ENCODE measurements at places on chromosomes 13 and 19.
A peak's percentile ranks its signal among the peaks of the same experiment; 100 is the strongest.

- no peak for DNase-seq
Measured at GRCh38 chr19:7242601-7243258, 51.5 kb downstream of the INSR start.

GRCh38 chr19:34230820-34231219 lies 23.5 kb upstream of the GARRE1 start:
- no peak for DNase-seq

DNA sequence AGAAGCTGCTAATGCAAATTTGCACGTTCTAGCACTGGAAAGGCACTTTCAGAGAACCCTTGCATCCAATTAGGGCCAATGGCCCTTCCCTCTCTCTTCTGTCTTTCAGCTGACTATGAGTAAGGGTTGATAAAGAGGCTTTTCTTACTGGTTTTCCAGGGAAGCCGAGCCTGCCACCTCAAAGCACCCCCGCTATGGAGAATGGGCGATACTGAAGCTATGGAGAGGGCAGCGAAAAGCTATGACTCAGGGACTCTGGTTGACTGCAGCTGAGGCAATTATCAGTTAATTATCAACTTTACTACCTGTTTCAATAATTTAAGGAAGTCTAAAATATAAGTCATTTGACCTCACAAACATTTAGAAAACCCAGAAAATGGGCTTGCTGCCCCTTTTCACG lies 115.8 kb downstream of the TRPC4 start:
- DNase-seq = no peak

- no peak for DNase-seq
Measured at GRCh38 chr19:3610745-3611717, 4.4 kb upstream of the TBXA2R start.

- no peak for DNase-seq
Measured at GRCh38 chr13:50609011-50609410, 234.5 kb downstream of the DLEU7 start.

DNA sequence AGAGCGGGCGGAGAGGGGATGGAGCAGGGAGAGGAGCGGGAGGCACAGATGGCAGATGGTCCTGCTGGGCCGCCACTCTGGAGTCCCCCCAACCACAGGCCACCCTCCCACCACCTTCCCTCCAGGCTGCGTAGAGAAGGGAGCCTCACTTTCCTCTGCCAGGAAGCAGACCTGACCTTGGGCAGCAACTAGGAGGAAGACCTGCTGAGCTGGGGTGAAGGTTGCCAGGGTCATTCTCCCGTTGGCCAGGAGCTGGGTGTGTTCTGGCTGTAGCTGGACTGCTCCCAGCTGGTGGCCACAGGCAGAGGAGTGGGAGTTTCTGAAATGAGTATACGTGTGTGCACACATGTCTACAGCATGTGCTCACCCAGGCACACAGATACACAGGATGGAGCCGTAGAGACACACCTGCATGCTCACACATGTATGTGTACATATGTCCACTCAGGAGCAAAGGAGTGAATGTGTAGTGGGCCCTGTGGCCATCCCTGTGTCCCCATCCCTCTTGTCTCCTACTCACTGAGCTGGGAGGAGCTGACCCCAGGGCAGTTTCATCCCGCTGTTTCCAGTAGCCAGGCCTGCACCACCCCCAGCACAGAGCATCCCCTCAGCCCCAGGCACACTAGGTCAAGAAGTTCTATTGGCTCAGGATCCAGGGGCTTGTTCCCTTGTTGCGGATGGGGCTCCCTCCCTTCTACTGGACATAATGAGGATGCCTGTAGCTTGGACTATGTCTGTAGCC lies 53.0 kb downstream of the CHST8 start:
- no peak for DNase-seq

- DNase-seq = no peak
Measured at GRCh38 chr13:32013181-32013580, 18.4 kb upstream of the FRY start.

DNA sequence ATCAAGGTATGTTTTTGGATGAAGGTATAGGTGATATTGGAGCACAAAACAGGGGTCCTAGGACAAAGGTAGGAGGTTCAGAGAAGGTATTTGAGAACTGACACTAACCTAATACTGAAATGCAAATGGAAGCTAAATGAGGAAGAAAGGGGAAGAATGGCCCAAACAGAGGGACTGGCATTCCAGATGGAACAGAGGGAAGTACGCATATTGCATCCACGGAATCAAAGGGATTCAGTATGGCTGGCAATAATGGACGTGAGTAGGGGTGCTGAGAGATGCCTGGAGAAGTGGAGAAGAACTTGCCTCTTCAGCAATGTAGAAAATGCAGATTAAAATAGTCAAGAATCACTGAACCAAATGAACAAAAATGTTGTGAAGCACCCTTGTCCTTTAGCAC lies 283.5 kb upstream of the DACH1 start:
- no peak for DNase-seq

DNA sequence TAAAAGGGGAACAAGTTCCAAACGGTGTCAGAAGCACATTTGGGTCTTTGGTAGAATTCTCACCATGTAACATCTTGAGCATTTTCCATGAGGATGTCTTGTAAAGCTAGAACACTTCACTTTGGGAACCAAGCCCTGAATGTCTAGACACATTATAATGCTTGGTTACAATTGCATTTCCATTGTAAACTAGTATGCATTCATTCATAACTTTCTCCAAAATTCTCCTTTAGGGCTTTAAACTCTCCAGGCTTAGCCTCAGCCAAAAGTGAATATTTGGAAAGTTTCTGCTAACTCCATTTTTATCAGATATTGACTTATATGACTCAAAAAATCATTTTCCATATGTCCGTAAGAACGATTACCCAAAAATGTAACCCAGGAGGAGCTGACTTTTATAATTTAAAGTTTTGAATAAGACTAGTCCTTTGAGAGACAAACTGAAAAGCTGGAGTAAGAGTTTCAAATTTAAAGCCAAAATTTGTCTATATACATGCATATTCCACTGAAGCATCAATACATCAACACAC lies 1170.4 kb downstream of the EFNB2 start:
- DNase-seq = no peak

DNA sequence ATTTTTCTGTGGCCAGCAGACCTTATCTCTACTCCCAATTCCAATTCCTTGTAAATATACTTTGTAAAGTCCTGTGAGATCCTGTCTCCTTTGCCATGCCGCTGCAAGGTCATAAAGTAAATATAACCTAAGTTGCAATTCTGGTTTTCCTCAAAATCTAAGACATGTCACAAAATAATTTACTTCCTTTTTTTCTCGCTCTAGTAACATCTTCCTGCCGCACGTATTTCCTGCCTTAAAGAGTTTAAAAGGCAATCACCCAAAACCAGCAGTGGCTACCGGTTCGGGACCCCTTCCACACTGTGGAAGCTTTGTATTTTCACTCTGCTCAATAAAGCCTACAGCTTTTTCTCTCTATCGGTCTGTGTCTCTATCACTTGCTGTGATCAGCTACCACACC lies 832.0 kb upstream of the SLITRK5 start:
- no peak for DNase-seq

- DNase-seq = no peak
Measured at GRCh38 chr19:16445238-16446107, 26.3 kb downstream of the EPS15L1 start.

DNA sequence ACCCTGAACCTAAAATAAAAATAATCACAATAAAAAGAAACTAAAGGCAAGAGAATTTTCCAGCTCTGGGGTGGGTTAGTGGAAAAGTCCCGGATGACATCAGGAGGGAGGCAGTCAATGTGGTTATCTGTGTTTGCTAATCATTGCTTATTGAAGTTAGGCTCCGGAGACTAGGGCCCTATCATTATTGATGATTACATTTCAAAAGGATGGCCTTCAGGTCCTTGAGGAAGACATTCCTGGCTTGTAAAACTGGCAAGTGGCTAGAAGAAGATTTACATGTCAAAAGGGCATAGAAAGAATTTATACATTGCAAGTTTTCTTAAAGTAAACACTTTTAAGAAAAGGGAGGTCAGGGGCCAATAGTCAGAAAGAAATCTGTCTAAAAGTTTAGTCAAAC lies 123.4 kb downstream of the POSTN start:
- DNase-seq = no peak

GRCh38 chr13:43558939-43559338 lies 227.8 kb downstream of the ENOX1 start:
- no peak for DNase-seq

GRCh38 chr13:21668732-21669275 lies 2.1 kb upstream of the FGF9 start:
- DNase-seq = no peak

GRCh38 chr13:79663435-79663834 lies 182.5 kb downstream of the NDFIP2 start:
- DNase-seq = no peak

DNA sequence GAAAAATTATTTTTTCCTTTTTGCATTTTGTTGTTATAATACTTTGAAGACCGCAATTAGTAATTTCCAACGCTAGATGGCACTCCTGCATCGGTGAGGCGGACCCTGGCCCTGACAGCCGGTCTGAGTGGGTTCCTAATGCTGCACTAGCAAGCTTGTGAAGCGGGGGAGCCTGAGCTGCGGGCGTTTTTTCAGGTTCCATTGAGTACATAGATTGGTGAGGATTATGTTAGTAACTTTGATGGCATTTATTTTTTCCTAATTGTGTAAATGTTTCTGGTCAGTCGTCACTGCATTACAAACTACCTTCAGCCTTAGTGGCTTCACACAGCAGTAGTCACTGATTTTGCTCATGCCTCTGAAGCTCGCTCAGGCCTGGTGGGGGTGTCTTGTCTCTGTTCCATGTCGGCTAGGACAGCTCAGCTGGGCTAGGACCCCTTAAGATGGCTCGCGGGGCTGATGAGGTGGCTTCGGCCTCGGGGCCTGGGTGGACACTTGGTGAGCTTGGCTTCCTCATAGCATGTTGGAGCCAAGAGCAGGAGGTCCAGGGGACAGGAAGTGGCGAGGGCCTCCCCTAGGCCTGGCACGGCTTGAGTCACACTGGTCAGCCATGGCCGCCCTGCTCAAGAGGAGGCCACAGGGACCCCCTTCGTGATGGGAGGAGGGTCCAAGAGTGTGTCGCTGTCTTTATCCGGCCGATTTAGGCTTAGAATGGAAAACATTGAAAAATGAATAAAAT lies 25.0 kb downstream of the ERCC5 start:
- peak; percentile 18 for DNase-seq

- no peak for DNase-seq
Measured at GRCh38 chr13:109586509-109587346, 199.7 kb downstream of the IRS2 start.

GRCh38 chr19:3094601-3095440 lies 659 bp downstream of the GNA11 start:
- DNase-seq = no peak

DNA sequence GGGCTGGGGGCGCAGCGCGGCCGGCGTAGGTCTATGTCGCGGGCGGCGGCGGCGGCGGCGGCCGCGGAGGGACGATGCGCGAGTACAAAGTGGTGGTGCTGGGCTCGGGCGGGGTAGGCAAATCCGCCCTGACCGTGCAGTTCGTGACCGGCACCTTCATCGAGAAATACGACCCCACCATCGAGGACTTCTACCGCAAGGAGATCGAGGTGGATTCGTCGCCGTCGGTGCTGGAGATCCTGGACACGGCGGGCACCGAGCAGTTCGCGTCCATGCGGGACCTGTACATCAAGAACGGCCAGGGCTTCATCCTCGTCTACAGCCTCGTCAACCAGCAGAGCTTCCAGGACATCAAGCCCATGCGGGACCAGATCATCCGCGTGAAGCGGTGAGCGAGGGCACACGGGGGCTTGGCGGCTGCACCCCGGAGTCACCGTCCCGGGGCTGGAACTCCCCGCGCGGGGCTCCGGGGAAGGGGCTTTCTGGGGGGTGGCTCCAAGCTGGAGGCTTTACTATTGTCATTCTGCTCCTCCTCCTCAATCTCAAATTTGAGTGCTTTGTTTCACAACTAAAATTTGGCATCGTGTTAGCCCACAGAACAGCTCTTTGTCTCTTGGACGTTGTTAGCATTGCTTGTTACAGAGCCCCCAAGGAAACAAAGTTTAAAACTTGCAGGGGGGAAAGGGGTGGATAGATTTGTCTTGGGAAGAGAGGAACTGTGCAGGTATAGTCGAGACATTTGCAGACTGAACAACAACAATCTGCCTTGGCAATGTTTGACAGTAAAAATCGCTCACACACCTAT lies 630 bp downstream of the RAP2A start:
- peak; percentile 15 for DNase-seq
